Activated T-helper 2 cell treated with anti-CD3 and anti-CD28 coated beads, Interferon-gamma antibody, Interleukin-2, Interleukin-4, amounts not matched to agents 10 μg/mL and 5 μg/mL and 100 μg/mL, durations not matched to agents 14 hours and 24 hours and 36 hours (primary cell): ENCODE measurements at places on chromosomes 16 and 17. TPM values are rescaled to one million over a fixed set of nuclear protein-coding genes. Genes with fewer than 3 reads are reported as not detected.

- H3K27me3 ChIP-seq, result peaks cover 3% of the 10 kb centered on the region
- no peaks in the 10 kb centered on the region for H3K36me3 ChIP-seq
- no peak overlapping the region for H3K4me3 ChIP-seq
- H3K27ac ChIP-seq, result no peak overlapping the region
- no peaks in the 10 kb centered on the region for H3K4me1 ChIP-seq
Observed at GRCh38 chr17:79211061-79211770, 136.6 kb downstream of the ENGASE start.

The AXIN2 gene
- total RNA-seq, result 6.8 and 7.4 TPM in 2 replicates

The KRTAP1-5 gene
- total RNA-seq, result not detected in 2 replicates

The HASPIN gene
- total RNA-seq, result 23.0 and 23.4 TPM in 2 replicates

DNA sequence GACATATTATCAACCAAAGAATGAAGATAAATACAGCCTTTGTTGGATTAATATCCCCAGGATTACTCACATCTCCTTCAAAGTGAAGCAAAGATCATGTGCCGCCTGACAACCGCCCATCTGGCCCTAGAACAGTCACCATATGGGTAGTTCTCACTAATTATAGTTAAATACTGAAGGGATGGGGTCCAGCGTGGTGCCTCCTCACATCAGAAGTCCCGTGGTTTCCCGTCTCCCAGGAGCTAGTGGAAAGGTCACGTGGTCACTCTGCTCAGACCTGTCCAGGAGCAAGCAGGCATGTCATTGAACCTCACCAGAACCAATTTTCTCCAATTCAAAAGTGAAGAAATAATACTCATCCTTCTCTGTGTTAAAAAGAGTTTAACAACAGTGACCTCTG lies 434.5 kb downstream of the SHISA9 start:
- no peak overlapping the region for H3K4me3 ChIP-seq
- DNase-seq, result no peak
- H3K27me3 ChIP-seq, result no peaks in the 10 kb centered on the region
- H3K4me1 ChIP-seq, result no peaks in the 10 kb centered on the region
- H3K27ac ChIP-seq, result no peak overlapping the region

The SULT1A4 gene
- 2.7 and 3.1 TPM in 2 replicates for total RNA-seq

The IGSF6 gene
- total RNA-seq, result not detected in 2 replicates

DNA sequence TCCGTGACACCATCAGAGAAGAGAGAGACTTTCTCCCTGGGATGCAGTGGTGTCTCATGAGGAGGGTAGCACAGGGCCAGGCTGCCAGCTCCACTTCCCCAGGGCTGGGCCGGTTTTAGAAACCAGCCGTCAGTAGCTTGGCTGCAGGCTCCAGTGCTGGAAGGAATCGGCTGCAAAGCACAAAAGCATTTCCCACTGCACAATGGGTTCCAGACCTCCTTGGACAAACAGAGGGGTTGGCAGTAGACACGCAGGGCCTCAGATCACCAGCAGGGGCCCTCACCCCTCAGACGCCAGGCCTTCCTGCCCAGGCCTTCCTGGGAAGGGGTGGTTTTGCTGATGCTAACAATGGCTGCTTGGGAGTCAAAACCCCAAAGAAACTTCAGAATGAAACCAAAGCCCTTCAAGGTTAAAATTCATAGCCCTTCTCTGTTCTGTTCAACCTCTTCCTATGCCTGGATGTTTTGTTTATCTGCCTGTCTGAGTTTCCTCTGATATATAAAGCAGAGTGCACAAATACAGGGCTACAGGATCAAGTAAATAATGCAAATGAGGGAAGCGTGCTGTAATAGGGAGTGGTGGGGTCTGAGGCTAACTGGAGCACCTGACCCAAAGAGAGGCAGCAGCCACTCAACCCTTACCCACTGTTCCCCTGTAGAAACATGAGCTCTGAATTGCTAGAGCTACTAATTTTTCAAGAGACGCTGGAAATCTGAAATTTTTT lies 26.2 kb downstream of the TEKT5 start:
- no peaks in the 10 kb centered on the region for H3K4me1 ChIP-seq
- H3K4me3 ChIP-seq, result no peak overlapping the region
- DNase-seq, result no peak

DNA sequence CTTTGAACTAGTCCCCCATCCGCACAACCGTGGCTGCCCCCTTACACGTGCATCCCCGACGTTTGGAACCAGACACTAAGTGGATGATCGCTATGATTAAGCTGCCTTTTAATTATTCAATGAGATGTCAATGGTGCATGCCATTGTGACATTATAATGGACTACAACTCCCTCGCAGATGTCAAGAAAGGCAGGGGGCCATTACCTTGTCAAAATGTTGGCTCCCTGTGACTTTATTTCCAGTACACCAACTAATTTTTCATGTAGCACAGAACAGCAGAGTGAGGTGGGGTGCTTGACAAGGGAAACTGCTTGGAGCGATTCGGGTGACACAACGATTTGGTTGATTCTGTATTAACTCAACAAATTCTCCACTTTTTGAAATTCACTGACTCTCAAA lies 26.5 kb downstream of the ASIC2 start:
- no peaks in the 10 kb centered on the region for H3K36me3 ChIP-seq
- no peak overlapping the region for H3K27ac ChIP-seq
- DNase-seq, result no peak
- no peaks in the 10 kb centered on the region for H3K4me1 ChIP-seq
- H3K27me3 ChIP-seq, result no peaks in the 10 kb centered on the region

- no peak for DNase-seq
- H3K4me1 ChIP-seq, result peaks cover 41% of the 10 kb centered on the region
- no peak overlapping the region for H3K4me3 ChIP-seq
- H3K27me3 ChIP-seq, result peaks cover 3% of the 10 kb centered on the region
Observed at GRCh38 chr16:85931596-85932402, 32.8 kb downstream of the IRF8 start.

The ANKRD40CL gene
- not detected in 2 replicates for total RNA-seq

The GLP2R gene
- total RNA-seq, result not detected in 2 replicates

The NPIPB9 gene
- total RNA-seq, result 3.1 and 4.0 TPM in 2 replicates

DNA sequence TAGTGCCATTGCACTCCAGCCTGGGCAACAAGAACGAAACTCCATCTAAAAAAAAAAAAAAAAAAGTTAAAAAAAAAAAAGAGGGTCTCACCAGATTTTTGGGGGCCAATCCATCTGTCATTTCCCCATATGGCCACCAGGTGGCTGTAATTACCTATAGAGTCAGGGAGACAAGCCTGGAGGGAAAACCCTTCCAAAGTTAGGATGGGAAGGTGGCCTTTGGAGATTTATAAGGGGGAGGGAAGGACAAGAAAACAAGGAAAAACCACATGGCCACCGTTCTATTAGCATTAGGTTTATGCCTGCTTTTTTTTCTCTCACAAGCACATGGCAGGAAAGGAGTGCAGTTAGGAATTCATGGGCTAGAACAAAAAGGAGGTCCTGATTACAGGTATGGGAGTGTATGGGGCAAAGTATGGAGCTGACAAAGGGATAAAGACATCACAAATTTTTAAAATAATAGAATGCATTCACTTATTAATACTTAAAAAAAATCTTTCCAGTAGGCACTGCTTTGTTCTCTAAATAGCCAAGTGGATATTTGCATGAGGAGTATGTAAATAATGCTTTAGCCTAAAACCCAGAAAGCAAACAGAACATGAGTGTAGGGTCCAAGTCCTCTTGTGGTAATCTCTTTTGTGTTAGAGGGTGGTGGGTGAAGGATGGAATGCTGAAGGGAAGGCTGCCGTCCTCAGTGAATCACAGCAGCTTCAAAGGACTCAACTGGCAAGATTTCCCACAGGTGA lies 5.1 kb downstream of the CYB5D1 start:
- no peak for DNase-seq
- peak overlapping the region; percentile 43 for H3K27ac ChIP-seq
- no peaks in the 10 kb centered on the region for H3K27me3 ChIP-seq
- peaks cover 65% of the 10 kb centered on the region for H3K36me3 ChIP-seq
- H3K4me3 ChIP-seq, result no peak overlapping the region

The SLC12A3 gene
- not detected in 2 replicates for total RNA-seq

The CNGB1 gene
- not detected in 2 replicates for total RNA-seq

The UMOD gene
- not detected in 2 replicates for total RNA-seq

The C16orf96 gene
- 0.05 TPM in 1 of 2 replicates, not detected in the other for total RNA-seq

GRCh38 chr17:64155751-64156544 lies 26.0 kb upstream of the ERN1 start:
- DNase-seq, result no peak
- peak overlapping the region; percentile 56 for H3K27ac ChIP-seq
- H3K4me1 ChIP-seq, result peaks cover 13% of the 10 kb centered on the region

The MGAT5B gene
- total RNA-seq, result 0.55 TPM in 2 replicates

GRCh38 chr17:72477491-72477890 lies 356.7 kb downstream of the SOX9 start:
- H3K27me3 ChIP-seq, result no peaks in the 10 kb centered on the region
- H3K4me3 ChIP-seq, result no peak overlapping the region
- DNase-seq, result no peak
- H3K27ac ChIP-seq, result no peak overlapping the region

DNA sequence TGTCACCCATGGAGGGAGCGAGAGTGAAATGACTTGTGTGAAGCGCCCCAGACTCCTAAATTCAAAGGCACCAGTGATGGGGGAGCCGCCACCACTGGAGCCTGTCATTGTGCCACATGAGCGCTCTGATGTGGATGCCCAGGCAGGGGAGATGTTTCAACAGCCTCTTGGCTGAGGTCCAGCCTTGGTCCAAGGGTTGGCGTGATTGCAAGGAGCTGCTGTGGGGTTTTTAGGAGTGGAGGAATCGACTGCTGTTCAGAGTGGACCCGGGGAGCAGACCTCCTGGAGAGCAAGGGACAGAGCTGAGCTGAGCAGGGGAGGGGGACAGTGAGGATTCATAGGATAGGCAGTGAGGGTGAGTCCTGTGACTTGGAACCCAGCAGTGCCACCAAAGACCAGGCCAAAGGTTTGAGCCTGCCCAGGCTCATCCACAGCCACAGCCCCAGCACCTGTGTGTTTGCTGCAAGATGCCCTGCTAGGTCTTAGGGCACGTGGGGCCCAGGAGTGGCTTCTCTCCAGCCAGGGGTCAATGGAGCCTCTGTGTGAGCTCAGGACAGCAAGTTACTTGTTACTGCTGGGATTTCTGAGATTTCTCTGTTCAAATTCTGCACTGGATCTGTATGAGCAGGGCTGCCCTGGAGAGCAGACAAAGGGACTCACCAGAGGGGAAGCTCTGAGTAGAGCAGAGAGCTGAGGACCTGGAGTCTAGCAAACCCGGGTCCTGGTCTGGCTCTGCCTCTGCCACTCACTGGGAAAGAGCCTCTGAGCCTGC lies 20.3 kb downstream of the RHBDL3 start:
- no peak for DNase-seq
- H3K4me1 ChIP-seq, result peaks cover 1% of the 10 kb centered on the region
- no peaks in the 10 kb centered on the region for H3K36me3 ChIP-seq
- H3K27ac ChIP-seq, result no peak overlapping the region
- peaks cover 16% of the 10 kb centered on the region for H3K27me3 ChIP-seq

DNA sequence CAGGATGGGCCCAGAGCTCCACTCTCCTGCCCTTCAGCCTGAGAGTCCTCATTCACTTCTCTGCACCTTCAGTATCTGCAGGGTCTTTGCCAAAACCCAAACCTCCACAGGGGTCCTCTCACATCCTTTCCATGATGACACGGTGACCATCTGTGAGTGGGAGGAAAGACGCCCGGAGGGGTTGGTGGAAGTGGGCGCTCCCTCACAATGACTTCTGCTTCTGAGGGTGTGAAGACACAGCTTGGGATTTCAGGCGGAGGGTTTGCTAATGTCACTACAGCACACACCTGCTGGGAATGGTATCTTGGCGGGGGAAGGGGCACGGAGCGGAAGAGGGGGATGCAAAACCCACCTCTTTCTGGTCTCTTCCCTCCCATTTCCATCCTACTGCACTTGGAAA lies 115.1 kb upstream of the SDK2 start:
- no peak for DNase-seq
- no peaks in the 10 kb centered on the region for H3K36me3 ChIP-seq
- no peaks in the 10 kb centered on the region for H3K27me3 ChIP-seq

- H3K27me3 ChIP-seq, result no peaks in the 10 kb centered on the region
- peaks cover 20% of the 10 kb centered on the region for H3K4me1 ChIP-seq
Observed at GRCh38 chr17:21545064-21545463, 147.3 kb upstream of the KCNJ18 start.

The MMP2 gene
- total RNA-seq, result 0.11 and 0.34 TPM in 2 replicates

DNA sequence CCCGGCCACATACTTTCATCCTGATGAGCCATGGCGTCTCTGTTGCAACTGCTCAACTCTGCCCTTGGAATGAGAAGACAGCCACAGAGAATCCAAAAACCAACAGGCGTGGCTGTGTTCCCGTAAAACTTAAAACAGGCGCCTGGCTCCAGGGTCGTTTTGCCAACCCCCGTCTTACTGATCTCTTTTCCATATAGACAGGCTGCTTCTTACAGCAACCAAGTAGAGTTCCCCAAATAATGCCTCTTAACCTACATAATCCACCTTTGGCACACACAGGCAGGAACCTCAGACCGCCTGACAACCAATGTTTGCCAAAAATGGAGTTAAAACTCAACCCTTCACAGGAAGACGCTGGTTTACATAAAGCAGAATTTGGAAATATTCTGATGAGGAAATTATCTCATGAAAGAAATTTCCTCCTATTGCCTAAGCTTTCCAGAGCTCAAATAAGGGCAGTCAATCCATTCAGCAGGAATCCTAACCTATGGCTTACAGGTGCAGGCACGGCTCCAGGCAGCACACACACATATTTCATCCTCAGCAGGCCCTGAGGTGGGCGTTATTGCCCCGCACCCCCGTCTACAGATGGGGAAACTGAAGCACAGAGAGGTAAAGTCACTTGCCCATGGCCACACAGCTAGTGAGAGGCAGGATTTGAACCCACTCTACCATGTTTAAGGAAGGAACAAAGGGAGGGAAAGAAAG lies 35.8 kb downstream of the LITAF start:
- H3K4me1 ChIP-seq, result peaks cover 2% of the 10 kb centered on the region
- no peaks in the 10 kb centered on the region for H3K27me3 ChIP-seq
- H3K27ac ChIP-seq, result no peak overlapping the region

DNA sequence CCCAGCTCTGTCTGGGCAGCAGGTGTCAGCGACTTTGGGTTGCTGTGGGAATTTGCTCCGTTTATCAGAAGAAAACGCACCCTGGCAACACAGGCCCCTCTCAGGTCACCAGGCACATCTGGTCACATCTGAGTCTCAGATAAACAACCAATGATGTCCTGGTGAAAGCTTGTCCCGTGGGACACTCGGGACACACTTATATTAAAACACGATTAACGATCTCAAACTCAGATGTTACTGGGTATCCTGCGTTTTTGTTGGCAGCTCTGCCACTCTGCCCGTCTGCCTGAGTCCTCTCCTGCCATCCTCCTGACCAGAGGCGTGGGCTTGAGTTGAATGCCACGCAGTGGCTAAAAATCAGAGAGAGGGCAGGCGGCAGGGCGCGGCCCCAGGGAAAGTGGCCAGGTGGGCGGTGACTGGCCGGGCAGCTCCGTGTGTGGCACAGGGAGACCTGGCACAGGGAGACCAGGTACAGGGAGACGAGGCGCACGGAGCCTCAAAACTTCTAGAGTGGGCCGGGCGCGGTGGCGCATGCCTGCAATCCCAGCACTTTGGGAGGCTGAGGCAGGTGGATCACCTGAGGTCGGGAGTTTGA lies 2.1 kb downstream of the SECTM1 start:
- DNase-seq, result no peak
- peaks cover 10% of the 10 kb centered on the region for H3K27me3 ChIP-seq
- no peaks in the 10 kb centered on the region for H3K36me3 ChIP-seq
- H3K27ac ChIP-seq, result no peak overlapping the region

The SLC38A7 gene
- total RNA-seq, result 8.8 and 9.8 TPM in 2 replicates
